ENCODE measurements at places on chromosomes 1 and 21.

- no peak for DNase-seq
Observed at GRCh38 chr1:54325703-54326461, 80.3 kb downstream of the SSBP3 start.

DNA sequence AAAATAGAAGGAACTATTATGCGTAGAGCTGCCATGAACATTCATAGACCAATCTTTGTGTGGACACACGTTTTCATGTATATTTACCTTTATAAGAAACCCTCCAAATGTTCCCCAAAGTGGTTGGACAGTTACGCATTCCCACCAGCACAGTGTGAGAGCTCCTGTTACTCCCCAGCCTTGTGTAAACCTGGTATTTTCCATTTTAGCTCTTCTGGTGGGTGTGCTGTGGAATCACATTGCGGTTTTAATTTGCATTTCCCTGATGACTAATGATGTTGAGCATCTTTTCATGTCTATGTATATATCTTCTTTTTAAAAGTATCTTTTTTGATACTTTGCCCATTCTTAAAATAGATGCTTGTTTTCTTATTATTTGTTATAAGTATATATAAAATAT is 3.2 kb upstream of the UBASH3A start:
- no peak for DNase-seq

DNA sequence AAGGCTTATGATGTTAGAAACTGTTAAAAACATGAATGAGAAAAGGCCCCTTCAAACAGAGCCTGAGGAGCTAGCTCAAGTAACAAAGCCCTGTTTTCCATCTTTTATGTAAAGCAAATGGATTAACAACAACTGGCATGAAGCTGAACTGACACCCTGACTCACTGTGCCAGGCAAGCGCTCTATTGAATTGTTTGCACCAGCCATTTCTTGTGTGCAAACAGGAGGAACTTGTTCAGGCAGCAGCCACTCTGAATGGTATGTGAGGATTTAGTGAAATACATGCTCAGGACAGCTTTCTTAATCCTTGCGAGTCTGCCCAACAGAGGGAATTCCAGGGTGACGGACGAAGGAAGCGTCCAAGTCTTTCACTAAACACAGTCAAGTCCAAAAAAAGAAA is 291.1 kb upstream of the ADGRL2 start:
- DNase-seq, result no peak

DNA sequence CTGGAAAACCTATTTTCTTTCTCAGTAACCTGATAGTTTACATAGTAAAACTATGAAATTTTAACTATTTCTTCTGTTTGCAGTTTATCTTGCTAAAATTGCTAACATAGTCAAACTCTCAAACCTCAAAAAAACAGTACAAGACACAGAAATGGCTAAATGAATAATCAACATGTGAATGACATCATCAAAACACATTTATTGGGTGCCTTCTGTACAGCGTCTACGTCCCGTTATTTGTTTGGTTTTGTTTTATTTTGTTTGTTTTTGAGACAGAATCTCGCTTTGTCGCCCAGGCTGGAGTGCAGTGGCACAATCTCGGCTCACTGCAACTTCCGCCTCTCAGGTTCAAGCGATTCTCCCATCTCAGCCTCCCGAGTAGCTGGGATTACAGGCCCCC is 11.2 kb downstream of the RBM34 start:
- DNase-seq, result no peak

GRCh38 chr1:94531664-94532063 is 9.9 kb downstream of the F3 start:
- DNase-seq, result no peak

GRCh38 chr21:40754466-40754865 is 92.5 kb downstream of the DSCAM start:
- DNase-seq, result no peak

DNA sequence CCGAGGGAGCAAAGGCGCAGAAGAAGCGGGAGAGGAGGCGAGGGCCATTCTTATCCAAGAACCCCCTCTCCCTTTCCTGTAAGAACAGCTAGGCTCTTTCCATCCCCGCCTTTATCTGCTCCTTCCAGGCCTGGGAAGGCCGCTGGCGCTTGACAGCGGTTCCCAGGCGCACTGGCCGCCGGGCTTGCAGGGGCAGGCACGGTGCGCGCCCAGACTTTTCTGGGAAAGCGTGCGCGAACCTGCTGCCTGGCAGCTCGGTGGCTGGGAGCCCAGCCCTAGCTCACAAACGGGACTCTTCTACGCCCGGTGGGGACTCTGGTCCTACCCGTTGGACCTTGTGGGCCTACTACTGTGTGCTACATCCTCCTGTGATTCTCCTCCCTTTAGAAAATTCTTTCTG is 8.8 kb upstream of the IFNLR1 start:
- DNase-seq, result no peak

GRCh38 chr1:47434051-47434842 is 3.6 kb upstream of the FOXD2 start:
- DNase-seq, result peak; percentile 67

DNA sequence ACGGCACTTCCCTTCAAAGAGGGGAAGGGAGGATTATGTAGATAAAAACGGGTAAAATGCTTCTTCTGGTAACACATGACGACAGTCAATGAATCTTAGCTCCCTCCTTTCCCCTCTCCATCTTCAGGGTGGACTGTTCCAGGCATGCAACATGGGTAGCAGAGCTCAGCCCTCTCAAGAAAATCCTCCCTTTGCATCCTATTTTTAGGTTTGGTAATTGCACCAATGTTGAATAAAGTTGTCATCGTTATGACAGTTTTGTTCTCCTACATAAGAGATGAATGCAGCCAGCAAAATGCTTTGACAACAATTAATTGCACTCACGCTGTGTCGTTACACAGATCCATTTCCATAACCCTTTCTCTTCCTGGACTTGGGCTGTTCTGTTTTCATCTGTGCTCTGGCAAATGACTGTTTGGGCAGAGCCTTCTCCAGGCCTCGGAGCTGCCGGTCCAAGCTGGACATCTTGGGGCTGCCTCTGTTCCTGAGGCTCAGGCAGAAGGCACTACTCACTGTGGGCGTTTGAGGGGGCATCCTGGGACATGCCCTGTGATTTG is 127.6 kb downstream of the CNIH3 start:
- no peak for DNase-seq

- DNase-seq, result no peak
Observed at GRCh38 chr1:112699425-112700144, 7.3 kb downstream of the RHOC start.

- DNase-seq, result no peak
Observed at GRCh38 chr1:246800356-246800755, 76.1 kb downstream of the SCCPDH start.

DNA sequence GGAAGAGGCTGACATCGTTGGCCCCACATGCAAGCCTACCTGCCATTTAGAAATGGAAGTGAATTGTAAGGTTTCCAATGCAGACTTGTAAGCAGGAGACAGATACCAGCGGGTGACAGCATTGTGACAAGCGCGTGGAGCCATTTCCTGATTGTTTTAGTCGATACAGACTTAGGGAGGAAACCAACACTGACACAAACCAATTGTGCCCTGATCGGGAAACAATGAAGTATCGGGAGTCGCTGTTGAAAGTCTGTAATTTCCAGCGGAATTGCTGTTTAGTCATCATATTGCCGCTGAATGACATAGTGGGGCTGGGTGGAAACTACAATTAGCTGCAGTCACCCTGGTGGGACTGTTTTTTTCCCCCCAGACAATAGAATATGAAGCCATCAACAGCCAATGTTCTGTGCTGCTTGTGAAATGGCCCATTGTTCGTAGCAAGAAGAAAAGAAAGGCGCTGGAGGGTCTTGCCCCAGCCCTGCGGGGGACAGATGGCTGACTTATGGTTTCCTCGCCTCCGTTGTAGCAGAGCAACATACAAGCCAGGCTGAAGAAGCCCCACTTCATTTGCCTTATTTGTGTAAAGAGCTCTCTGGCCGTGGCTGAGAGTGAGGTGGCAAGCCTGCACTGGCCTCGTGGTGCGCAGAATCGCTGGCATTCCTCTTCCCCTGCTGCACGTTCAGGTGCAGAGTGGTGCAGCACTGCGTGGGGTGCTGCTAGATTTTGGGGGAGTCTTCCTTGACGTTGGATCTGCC is 462.7 kb downstream of the CAMTA1 start:
- DNase-seq, result peak; percentile 26

DNA sequence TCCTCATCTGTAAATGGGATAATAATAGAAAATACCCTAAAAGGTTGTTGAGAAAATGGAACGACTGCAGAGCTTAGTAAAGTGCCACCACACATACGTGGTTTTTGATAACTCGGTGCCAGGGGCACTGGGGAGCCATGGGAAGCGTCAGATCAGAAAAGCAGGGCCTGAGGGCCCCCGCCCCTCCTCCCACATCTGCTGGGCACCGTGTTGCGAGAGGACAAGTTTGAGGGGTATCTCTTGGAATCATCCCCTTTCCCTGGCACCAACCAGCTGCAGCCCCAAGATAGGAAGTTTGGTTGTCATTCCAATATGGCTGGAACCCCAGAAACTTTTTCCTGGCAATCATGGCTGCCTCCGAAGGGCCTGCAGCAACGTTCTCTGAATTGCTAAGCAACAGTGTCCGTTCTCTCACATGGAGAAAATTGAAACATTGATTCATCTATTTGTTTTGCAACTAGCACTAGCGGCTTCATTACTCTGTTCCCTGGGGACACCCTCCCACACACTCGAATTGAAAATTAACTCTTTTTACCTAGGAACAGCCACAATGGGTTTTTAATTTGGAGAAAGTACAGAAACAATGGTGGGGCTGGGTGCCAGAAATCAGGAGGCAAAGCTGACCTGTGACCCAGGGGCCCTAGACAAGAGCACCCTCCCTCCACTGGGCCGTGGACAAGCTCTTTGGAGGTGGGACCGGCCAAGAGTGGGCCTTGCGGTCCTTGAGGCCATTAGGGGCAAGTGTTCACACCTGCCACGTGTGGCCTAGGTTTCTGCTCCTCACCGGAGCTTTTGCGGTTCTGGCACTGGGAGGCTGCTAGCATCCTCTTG is 190.0 kb upstream of the VAMP3 start:
- peak; percentile 37 for DNase-seq

GRCh38 chr1:160040476-160040875 is 8.7 kb upstream of the PIGM start:
- DNase-seq, result no peak

GRCh38 chr1:208058267-208058666 is 147.3 kb upstream of the CD34 start:
- no peak for DNase-seq
